ENCODE measurements at places on chromosomes 2 and 18. TPM values are rescaled to one million over a fixed set of nuclear protein-coding genes. Genes with fewer than 3 reads are reported as not detected.
A peak's percentile ranks its signal among the peaks of the same experiment; 100 is the strongest.

DNA sequence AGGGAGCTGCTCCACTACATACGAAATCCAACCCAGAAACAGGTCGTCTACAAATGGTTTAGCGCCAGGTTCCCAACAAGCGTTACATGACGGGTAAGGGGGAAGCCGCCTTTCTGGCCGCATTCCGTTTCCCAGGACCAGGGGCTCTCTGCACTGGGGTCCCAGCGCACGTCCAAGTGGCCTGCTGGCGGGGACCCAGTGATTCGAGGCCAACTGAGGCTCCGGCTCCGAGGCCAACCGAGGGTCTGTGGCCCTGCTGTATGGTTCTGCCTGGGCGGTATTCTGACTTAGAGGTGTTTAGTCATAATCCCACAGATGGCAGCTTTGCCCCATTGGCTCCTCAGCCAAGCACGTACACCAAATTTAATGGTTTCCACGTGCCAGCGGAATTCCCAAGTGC, 127.2 kb downstream of the PKP4 start:
- H3K36me3 ChIP-seq: peaks cover 2% of the 10 kb centered on the region
- H3K4me3 ChIP-seq: no peak overlapping the region
- H3K4me1 ChIP-seq: peaks cover 4% of the 10 kb centered on the region
- no peaks in the 10 kb centered on the region for H3K27me3 ChIP-seq
- no peak for DNase-seq

GRCh38 chr18:64333584-64333983, 184.7 kb upstream of the LINC00305 start:
- DNase-seq: no peak
- no peaks in the 10 kb centered on the region for H3K36me3 ChIP-seq
- no peak overlapping the region for H3K27ac ChIP-seq
- H3K27me3 ChIP-seq: no peaks in the 10 kb centered on the region

DNA sequence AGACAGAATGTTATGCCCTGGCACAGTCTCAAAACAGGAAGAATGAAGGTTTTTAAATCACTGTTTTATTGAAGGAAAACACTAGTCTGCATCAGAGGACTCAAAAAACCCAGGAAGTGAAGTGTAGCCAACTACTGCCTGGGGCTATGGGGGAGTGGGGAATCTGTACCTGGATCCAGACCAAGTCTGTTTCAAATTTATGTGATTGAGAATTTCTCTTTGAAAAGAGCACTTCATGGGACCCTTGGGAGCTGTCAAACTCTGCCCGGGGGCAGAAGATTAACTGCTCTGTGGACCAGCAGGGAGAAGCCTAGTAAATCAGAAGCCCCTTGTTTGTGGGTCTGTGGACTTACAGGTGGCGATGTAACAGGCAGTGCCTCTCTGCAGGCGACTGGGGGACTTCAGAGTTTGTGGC, 45.3 kb upstream of the TANC1 start:
- H3K27me3 ChIP-seq: no peaks in the 10 kb centered on the region
- no peaks in the 10 kb centered on the region for H3K36me3 ChIP-seq
- H3K4me1 ChIP-seq: no peaks in the 10 kb centered on the region
- DNase-seq: no peak
- no peak overlapping the region for H3K27ac ChIP-seq

GRCh38 chr18:62586781-62587487, 64.1 kb downstream of the ZCCHC2 start:
- no peak overlapping the region for H3K4me3 ChIP-seq
- H3K36me3 ChIP-seq: no peaks in the 10 kb centered on the region
- H3K27me3 ChIP-seq: peaks cover 3% of the 10 kb centered on the region
- H3K4me1 ChIP-seq: no peaks in the 10 kb centered on the region
- no peak for DNase-seq

DNA sequence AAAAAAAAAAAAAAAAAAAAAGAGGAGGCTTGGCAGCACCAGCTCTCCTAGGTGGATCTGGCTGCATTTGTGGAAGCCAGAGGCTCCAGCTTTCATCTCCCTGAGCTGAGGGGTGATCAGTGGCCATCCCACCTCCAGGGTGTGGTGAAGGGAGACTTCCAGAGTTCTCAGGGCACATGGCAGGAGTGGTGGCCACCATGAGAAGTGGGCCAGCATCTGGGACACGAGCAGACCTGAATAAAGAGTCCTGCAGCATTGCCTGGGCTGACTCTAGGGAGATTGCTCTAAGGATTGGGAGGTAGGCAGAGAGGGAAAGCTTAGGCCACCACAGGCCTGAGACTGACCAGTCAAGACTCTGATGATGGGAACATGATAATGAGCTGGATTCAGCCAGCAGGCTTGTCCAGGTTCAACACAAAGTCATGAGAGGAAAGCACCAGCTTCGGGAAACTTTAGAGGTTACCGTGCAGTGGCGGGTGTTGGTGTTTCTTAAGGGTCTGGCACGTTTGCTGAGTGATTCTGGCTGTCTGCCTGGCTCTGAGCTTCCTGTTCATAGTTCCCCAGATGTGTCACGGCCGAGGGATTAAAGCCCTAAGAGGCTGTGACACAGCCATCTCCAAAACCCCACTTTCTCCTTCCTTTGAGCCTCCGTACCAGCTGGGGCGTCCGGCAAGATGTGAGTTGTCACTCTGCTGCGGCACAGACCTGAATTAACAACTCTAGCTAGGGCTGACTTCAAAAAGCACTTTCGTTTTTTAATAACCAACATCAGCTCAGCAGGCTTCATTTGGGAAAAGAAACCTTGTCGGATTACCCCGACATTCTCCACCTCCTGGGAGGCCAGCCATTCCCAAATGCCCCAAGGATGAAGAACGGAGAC, 38.3 kb upstream of the IL1R1 start:
- H3K4me3 ChIP-seq: peak overlapping the region; percentile 75
- peaks cover 11% of the 10 kb centered on the region for H3K4me1 ChIP-seq
- H3K36me3 ChIP-seq: no peaks in the 10 kb centered on the region
- H3K27me3 ChIP-seq: no peaks in the 10 kb centered on the region
- peak overlapping the region; percentile 88 for H3K27ac ChIP-seq

Gene KCNIP3
- 0.32 TPM for polyA plus RNA-seq

DNA sequence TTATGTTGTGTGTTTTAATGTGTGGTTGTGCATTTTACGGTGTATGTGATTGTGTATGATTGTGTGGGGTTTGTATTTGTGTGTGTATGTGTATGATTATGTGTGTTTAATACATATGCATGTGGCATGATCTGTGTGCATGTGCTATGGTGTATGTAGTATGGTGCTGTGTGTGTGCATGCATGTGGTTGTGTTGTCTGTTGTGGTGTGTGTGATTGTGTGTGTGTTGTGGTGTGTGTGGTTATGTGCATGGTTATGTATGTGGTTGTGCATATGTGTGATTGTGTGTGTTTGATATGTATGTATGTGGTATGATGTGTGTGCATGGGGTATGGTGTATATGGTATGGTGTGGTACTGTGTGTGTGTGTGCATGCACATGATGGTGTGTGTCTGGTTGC, 148.1 kb upstream of the AGAP1 start:
- H3K36me3 ChIP-seq: no peaks in the 10 kb centered on the region
- peaks cover 13% of the 10 kb centered on the region for H3K4me1 ChIP-seq
- H3K4me3 ChIP-seq: no peak overlapping the region
- H3K27me3 ChIP-seq: no peaks in the 10 kb centered on the region

DNA sequence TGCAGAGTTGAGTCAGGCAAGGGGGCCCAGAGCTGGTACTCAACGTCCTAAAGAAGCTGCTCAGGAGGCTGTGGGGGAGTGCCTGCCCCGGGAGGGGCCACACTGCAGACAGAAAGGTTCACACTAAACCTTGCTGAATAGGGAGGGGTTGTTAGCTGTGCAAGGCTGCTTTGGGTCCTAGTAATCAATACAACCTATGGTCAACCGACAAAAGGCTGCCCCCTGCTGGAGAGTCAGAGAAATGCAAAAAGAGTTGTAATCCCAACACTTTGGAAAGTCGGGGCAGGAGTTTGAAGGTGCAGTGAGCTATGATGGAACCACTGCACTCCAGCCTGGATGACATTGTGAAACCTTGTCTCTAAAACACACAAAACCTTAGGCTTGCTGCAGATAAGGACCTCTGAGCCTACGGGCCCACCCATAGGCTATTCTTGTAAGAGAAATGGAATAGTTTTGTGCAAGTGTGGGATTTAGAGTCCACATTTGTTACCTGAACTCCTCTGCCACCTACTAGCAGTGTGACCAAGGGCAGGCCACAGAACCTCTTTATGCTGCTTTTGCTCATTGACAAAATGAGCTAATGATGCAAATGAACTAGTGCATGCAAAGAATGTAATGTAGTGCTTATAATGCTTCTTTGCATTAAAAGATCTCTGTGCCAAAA, 81.5 kb downstream of the PRPF40A start:
- H3K36me3 ChIP-seq: peaks cover 4% of the 10 kb centered on the region
- no peak overlapping the region for H3K4me3 ChIP-seq
- H3K27me3 ChIP-seq: no peaks in the 10 kb centered on the region
- DNase-seq: peak; percentile 34
- H3K27ac ChIP-seq: no peak overlapping the region
- H3K4me1 ChIP-seq: no peaks in the 10 kb centered on the region

GRCh38 chr2:58870704-58871103, 629.6 kb upstream of the FANCL start:
- no peaks in the 10 kb centered on the region for H3K36me3 ChIP-seq
- no peaks in the 10 kb centered on the region for H3K27me3 ChIP-seq
- no peaks in the 10 kb centered on the region for H3K4me1 ChIP-seq
- no peak overlapping the region for H3K27ac ChIP-seq

DNA sequence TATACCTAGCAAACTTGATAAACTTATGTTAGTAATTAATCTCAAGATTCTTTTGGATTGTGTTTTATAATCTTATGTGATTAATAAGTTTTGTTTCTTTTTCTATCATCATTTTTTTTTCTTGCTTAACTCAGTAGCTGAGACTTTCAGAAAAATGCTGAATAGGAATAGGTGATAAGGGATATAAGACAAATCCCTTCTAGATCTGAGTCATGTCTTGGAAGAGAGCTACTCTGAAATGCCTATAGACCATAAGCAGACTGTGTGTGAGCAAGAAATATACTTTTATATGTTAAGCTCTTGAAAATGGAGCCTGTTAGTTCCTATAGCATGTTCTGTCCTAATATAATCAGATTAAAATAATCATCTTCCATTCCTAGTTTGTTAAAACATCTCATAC, 29.6 kb downstream of the CYBRD1 start:
- H3K4me3 ChIP-seq: no peak overlapping the region
- peak; percentile 55 for DNase-seq
- no peak overlapping the region for H3K27ac ChIP-seq
- no peaks in the 10 kb centered on the region for H3K4me1 ChIP-seq
- peaks cover 3% of the 10 kb centered on the region for H3K36me3 ChIP-seq

DNA sequence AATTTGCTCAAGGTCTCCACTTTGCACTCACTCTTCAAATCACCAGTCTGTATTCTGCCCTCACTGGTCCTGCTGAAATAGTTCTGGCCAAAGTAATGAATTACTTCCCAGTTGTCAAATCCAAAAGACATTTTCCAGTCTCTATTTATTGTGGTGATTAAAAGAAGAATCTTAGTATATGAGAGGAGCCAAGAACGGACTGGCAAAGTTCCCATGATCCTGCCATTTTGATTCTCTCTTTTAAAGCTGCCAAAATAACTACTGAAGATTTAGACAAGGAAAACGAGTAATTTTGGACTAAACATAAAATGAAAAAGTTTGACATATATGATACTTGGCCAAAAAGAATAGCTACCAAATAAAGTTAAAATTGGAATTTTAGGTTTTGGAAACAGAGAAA, 12.0 kb downstream of the THSD7B start:
- H3K27ac ChIP-seq: no peak overlapping the region
- no peaks in the 10 kb centered on the region for H3K36me3 ChIP-seq
- no peak overlapping the region for H3K4me3 ChIP-seq
- no peak for DNase-seq
- no peaks in the 10 kb centered on the region for H3K4me1 ChIP-seq
